Fibroblast of skin of abdomen (primary cell): ENCODE measurements at places on chromosomes 16 and 17.
A peak's percentile ranks its signal among the peaks of the same experiment; 100 is the strongest.

GRCh38 chr16:6427621-6428020, 905.0 kb upstream of the RBFOX1 start:
- no peak for DNase-seq

DNA sequence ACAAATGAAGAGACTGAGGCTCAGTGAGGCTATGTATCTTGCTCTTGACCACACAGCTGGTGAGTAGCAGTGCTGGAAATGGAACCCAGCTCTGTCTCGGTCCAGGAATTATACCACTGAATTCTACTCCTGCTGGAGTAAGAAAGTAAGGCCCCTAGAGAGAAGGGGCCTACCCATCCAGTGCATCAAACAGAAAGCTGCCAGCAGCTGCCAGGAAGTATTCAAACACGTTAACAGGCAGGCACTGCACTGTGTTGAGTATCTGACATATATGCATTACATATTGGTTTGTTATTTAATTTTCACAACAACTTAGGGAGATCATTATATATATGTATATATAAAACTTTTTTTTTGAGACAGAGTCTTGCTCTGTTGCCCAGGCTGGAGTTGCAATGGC, 4.0 kb downstream of the ARL5C start:
- DNase-seq = no peak

GRCh38 chr16:76373998-76374397, 96.8 kb downstream of the CNTNAP4 start:
- DNase-seq = no peak

DNA sequence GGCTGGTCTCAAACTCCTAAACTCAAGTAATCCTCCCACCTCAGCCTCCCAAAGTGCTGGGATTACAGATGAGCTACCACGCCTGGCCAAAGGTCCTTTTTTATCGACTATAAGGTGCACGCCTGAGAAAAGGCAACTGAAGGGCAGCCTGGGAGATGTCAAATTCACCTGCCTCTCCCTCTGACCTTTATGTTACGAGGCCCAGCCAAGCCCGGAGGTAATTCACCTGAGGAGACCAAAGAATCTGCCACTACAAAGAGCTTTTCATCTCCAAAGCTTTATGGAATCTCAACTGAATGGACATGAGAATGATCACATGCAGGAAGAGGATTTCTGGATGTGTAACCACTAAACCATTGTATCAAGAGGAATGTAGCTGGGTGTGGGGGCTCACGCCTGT, 37.2 kb downstream of the LYRM1 start:
- no peak for DNase-seq

DNA sequence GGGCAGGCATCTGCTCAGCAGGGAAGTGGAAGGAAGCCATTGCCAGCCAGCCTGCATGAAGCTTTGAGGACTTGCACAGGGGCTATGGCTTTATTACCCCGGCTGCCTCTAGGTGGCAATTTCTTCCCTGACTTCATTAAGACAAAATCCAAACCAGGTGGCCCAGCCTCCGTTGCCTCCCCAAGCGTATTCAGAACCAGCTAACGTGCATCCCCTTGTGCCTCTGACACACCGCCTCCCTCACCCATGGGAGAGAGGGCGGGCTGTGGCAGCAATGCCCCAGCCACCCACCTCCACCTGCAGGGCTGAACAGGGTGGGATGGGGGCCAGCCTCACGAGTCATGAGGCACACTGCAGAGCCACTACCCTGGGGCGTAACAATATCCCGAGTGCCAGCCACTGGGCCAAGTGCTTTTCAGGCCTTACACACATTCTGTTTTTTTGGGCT, 6.8 kb downstream of the KIFC3 start:
- peak; percentile 52 for DNase-seq

GRCh38 chr16:68768175-68768574, 31.1 kb downstream of the CDH1 start:
- DNase-seq = no peak

- DNase-seq = peak; percentile 17
These were observed 34.7 kb upstream of the POLR3E start for GRCh38 chr16:22262460-22262859.

DNA sequence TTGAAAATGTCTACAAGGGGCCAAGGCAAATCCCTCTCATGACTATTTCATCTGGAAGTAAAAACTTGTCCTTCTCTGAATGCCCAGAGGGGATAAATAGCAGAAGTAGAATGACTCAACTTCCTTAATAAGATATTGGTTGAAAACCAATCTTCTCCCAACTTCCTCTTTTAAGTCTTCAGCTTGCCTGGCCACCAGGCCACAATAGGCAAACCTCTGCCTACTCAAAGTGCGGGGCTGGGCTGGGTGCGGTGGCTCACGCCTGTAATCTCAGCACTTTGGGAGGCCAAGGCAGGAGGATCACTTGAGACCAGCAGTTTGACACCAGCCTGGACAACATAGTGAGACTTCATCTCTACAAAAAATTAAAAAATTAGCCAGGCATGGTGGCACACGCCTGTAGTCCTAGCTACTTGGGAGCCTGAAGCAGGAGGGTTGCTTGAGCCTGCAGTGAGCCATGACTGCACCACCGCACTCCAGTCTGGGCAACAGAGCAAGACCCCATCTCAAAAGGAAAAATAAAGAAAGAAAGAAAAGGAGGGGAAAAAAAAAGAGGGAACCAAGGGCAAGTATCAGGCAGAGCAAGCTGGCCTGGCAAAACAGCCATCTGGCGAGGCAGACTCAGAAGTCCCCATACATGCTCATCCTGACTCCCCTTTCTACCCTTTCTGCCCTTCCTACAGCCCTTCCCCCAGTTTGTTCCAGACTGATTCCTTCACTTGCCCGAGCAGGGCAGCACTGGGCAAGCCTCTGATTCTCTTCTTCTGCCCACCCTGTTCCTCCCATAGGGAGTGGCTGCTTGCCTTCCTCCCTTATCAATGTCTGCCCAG, 20.6 kb downstream of the MAP3K14 start:
- no peak for DNase-seq

DNA sequence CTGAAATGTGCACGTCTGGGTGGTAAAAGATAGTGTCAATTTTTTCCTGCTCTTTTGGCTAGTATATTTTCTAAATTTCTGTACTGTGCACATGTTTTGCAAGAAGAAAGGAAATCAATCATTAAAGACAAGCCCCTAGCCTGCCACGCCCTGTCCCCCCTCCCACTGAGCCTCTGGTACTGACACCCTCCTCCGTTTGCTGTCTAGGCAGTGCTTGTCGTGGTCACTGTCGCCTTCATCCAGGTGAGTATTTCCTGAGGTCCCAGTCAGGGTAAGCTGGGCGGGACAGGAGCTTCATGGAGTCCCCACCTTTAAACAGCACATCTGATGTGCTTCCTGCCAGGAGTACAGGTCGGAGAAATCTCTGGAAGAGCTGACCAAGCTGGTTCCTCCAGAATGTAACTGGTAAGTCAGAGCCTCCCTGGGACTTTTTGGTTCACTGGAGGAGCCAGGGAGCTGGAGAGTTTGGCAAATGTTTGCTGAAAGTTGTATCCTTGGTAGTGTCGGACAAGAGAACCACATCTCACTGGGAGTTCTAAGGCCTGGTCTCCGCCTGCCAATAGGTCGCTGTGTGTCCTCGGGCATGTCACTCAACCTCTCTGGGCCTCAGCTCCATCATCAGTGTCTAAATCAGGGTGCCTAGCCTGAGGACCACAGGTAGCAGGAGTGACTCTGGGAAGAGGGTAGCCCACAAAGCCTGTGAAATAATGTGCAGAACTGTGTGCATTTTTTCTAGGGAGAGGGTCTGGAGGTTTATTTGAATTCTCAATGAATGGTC, 42.2 kb downstream of the ATP2C2 start:
- no peak for DNase-seq

GRCh38 chr16:12572316-12572985, 231.2 kb downstream of the CPPED1 start:
- DNase-seq = no peak

DNA sequence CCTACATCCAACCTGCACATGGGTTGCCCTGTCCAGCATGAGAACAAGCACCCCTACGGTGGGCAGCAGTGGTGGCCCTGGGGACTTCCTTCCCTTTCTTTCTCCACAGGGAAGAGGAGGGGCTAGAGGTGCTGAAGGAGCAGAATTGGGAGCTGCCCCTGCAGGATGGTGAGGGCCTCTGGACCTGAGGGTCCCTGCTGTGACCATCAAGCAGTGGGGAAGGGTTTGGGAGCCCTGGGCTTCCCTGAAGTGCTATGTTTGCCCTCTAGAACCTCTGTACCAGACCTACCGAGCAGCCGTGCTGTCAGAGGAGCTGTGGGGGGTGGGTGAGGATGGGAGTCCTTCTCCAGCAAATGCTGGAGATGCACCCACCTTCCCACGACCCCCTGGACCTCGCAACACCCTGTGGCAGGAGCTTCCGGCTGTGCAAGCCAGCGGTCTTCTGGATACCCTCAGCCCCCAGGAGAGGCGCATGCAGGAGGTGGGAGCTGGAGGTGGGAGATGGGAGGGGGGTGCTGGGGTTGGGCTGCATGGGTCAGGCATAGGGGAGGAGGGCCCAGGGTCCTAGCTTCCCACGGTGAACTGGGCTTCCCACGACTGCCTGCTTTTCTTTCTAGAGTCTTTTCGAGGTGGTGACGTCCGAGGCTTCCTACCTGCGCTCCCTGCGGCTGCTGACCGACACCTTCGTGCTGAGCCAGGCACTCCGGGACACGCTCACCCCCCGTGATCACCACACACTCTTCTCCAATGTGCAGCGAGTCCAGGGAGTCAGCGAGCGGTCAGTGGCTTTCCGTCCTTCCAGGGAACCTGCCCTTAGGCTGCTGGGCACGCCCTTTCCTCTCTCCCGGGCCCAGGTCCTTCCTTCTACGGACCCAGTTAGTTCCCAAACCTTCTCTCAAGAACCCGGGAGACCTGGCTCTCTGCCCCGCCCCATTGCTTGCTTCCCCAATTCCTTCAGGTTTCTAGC, 5.0 kb downstream of the ARHGEF15 start:
- no peak for DNase-seq

GRCh38 chr17:77392376-77393273, 251.9 kb downstream of the SEC14L1 start:
- DNase-seq = no peak

- DNase-seq = no peak
These were observed 156.4 kb upstream of the FOXF1 start for GRCh38 chr16:86353948-86354347.

GRCh38 chr16:67199808-67200198, 872 bp downstream of the ELMO3 start:
- no peak for DNase-seq
